ENCODE measurements at places on chromosomes 13 and 19.

DNA sequence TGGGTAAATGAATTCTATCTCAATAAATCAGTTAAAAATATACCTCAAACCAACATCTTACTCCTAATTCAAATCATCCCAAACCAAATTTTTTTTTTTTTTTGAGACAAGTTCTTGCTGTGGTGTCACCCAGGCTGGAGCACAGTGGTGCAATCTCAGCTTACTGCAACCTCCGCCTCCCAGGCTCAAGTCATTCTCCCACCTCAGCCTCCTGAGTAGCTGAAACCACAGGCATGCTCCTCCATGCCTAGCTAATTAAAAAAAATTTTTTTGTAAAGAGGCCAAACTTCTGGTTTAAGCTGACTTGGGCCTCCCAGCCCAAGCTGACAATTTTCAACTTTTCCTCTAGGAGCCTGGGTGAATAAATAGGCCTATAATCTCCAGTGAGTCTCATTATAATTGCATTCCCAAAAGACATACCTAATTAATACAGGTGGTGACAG, 22.1 kb upstream of the OLFM2 start:
- no peak for DNase-seq

DNA sequence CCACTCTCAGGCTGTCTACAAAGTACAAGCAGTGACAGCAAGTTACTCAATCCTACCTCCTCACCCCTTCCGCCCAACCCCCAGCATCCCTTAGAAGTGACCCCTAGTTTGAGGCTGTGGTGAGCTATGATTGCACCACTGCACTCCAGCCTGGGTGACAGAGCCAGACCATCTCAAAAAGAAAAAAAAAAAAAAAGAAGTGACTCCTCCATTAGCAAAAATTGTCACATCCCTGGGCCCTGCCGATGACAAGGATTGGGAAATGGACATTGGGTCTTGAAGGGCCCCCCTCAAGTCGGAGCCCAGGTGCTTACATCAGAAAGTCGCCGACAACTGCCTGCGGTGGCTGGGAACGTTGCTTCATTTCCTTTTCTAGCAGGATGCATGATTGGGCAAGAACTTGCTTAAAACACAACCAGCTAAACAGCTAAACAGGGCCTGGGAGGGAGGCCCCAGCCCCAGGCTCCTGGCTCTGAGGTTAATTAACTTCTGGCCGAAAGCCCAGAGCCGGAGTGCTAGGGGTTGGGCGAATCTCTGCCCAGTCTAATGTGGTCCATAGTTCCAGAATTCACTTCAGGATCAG, 15.3 kb downstream of the RAB3D start:
- peak; percentile 91 for DNase-seq

GRCh38 chr13:86986448-86986847, 684.7 kb upstream of the SLITRK5 start:
- no peak for DNase-seq

- no peak for DNase-seq
These were observed 373.8 kb downstream of the DACH1 start for GRCh38 chr13:71493189-71493588.

- no peak for DNase-seq
These were observed 40.7 kb downstream of the PSG11 start for GRCh38 chr19:42985588-42985987.

GRCh38 chr19:39046037-39046821, 13.9 kb upstream of the FBXO27 start:
- DNase-seq = no peak

DNA sequence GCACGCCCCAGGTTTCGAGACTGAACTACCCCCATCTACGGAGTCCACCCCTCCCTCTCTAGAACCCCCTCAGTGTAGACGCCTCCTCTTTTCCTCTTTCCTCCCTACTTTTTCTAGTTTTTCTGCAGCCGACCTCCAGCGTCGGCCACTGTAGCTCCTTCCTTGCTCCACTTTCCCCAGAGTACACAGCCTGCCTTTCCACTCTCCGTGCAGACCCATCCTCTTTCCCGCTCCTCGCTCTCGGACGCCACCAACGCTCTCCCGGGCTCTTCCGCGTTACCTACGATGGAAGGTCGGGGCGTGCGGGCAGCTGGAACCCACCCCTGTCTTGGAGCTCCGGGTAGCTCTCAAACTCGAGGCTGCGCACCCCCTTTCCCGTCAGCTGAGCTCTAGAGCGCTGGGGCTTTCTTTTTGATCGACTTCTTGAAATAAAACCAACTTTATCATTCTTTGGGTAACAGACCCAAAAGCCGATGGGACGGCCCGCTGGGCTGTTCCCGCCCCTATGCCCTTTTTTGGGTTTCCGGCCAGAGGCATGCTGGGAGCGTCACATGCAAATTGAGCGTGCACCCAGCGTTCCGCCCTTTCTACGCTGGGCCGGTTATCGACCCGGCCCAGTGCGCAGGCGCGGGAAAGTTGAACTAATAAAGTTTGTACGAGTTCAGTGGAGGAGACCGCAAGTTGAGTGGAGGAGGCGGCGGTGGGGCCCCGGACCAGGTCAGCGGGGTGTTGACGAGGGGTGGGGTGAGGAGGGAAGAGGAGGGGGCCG, at the start of the genes BCL2L12 and IRF3:
Gene BCL2L12 (plus strand): TSS at position 583 of the 769 bp plus-strand sequence. CDS start 760 bp downstream, outside the sequence.
Gene IRF3 (minus strand): TSS at position 507 of the 769 bp plus-strand sequence. CDS start 1,019 bp downstream, outside the sequence.
- DNase-seq = peak; percentile 95

DNA sequence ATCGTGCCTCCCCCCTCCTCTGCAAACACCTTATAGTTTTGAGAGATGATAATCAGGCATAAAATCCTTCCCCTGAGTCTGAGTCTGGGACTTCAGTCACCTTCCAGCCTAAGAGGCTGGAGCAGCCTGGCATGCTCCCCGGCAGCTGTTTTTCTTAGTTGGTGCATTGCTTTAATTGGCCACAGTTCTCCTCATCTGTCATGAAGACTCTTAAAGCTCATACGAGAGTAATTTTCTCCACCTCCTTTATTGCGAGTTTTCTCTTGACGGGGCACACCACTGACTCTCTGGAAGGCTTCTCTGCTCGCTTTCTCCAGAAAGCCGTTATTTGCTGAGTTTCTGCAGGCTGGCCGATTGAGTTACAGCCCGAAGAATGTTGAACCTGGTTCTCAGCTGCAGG, 310.5 kb downstream of the ATP8A2 start:
- no peak for DNase-seq

- no peak for DNase-seq
These were observed 3.9 kb upstream of the PRX start for GRCh38 chr19:40416918-40417642.

DNA sequence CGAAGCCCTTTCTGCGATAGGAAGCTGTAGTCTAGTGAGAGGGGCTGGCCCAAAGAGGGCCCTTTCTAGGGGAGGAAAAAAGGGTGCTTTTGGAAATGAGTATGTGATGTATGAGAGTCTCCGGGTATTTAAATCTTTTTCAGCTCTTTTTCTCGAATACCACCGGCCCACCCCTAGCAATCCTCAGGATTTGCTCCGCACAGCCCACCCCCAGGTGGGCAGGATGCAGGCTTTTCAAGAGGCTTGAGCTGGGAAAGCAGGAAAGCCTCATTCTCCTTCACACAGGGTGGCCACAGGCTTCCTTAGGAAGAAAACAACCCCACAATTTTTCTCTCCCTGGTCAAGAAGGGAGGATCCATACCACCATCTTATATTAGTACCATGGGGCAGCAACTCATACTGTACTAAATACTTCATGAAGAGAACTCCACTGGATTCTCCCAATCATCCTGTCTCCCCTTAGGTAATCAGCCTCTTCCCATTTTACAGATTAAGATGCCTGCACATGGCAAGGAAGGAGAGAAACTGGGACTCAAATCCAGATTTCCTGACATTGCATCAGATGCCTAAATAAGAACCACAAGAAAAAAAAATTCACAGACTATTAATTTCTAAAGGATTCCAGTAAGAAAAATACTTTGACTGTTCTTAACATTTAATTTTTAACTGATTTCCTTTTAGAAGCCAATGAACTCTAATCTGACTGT, 84.4 kb downstream of the STK24 start:
- DNase-seq = no peak

DNA sequence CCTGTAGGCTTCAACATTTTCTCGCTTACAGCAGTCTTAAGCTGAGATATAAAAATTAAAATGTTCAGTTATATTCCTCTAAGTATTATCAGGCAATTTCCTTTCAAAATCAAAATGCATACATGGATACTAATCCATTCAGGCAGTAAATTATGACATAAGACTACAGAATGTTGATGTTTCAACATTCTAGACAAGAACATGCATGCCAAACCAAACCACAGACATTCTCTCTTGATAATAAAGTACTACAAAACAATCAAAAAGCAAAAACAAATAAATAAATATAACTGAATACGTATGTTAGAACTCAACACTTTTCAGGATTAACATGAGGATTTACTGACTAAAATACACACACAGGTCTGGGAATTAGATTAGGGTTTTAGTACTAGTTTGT, 7.7 kb downstream of the DIS3 start:
- DNase-seq = no peak

- no peak for DNase-seq
These were observed 473.6 kb upstream of the SPRY2 start for GRCh38 chr13:80814541-80814940.

- no peak for DNase-seq
These were observed 273.0 kb downstream of the SHISA2 start for GRCh38 chr13:25778808-25779305.

GRCh38 chr13:67844574-67844973, 614.4 kb upstream of the PCDH9 start:
- no peak for DNase-seq

- no peak for DNase-seq
These were observed 177.1 kb downstream of the PCCA start for GRCh38 chr13:100266026-100266425.

- DNase-seq = no peak
These were observed 100.7 kb downstream of the CRYL1 start for GRCh38 chr13:20424949-20425348.

DNA sequence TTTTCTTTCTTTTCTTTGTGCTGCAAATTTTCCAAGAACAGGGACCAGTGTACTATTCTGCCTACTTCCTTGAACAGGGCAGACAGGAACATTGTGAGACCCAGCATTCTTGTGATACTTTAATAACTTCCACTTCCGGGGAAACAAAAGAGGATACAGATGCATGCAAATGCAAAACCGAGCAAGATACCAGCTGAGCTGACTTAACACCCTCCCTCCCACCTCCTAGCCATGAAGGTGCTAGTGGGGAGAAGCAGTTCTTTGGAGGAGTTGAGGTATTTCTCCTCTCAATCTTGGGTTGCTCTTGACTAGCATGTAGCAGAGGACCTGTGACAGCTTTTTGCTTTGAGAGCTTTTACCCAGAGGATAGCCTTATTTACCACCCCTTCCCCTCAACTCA, 111.2 kb downstream of the KLF5 start:
- DNase-seq = no peak

DNA sequence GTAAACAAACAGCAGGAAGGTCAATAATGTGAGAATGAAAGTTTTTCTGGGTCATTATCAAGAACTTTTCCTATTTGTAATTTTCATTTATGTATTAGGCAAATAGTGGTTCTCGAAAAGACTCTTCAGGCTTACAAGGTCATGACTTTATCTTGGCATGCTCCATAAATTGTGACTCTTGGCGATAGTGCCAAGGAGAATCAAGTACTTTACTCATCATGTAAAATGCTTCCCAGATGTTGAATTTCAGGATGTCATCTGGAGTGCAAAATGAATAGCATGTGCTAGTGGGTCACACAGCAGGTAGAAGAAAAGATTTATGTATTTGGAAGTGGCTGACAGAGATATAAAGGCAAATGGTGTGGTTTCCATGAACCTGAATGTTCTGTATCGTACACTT, 1492.7 kb upstream of the PCDH20 start:
- no peak for DNase-seq

- DNase-seq = peak; percentile 78
These were observed 704 bp downstream of the CHST8 start for GRCh38 chr19:33622505-33622808.

GRCh38 chr13:91162180-91162579, 185.3 kb upstream of the MIR17HG start:
- no peak for DNase-seq

DNA sequence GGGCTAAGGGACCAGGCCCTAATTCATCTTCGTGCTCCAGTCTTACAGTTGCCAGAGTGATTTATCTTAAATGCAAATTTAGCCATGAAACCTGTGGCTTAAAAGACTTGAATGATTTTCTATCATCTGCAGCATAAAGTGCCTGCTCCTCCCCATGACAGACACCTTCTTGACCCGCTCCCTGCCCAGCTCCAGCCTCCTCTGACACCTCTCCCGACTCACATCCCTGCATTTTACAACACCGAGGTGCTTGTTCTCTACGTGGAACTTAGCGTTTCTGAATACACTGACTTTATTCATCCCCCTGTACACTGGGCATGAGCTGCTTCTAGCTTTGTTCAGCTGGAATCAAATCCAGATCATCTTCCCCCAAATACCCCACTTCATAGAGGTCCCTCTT, 128.7 kb upstream of the MYO16 start:
- no peak for DNase-seq

- DNase-seq = peak; percentile 25
These were observed 949 bp upstream of the ZNF260 start for GRCh38 chr19:36528921-36529518.

DNA sequence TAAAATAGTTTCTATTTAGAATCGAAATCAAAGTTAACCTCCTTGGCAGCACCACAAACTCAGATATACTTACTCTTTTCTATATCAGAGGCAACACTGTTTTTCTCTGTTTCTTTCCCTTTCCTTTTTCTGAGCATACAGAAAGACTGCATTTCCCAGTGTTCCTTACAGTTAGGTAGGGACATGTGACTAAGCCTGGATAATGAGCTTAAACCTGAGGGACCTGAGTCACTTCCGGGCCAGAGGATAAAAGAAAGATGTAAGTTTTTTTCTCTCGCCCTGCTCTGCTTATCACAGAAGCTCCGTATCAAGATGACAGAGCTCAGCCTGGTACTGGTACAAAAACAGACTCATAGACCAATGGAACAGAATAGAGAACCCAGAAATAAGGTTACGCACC, 531.9 kb downstream of the KLF12 start:
- DNase-seq = no peak

DNA sequence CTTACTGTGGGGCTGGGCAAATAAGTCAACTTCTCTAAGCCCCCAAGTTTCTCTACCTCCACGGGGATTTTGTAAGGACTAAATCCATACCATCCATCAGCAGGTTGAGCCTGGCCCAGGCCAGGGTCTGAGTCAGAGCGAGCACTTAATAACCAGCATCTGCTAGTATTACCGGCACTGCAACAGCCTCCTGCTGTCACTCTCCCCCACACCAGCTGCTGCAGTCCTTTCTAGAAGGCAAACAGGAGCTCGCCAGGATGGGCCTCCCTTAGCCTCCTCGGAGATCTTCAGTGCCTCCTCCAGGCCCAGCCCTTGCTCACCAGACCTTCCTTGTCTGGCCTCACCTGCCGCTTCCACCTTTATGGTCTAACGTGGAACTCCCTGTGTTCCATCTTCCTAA, 3.2 kb downstream of the NAPA start:
- DNase-seq = no peak

DNA sequence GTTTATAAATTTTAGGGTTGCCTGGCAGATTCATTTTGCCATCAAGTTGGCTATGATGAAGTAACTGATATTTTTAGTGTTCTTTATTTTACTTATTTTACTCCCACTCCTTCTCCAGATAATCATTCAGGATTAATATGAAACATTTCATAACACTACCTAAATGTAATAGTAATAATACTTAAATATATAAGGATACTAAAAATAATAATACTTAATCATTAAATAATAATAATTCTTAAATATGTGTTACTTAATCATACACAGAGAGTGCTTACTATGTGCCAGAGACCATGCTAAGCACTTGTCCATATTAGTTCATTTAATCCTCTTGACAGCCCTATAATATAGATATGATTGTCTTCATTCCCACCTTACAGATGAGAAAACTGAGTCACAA, 23.0 kb upstream of the OXGR1 start:
- no peak for DNase-seq

Measured in SK-N-SH (cell line).